ENCODE measurements at places on chromosomes 13 and 19.

DNA sequence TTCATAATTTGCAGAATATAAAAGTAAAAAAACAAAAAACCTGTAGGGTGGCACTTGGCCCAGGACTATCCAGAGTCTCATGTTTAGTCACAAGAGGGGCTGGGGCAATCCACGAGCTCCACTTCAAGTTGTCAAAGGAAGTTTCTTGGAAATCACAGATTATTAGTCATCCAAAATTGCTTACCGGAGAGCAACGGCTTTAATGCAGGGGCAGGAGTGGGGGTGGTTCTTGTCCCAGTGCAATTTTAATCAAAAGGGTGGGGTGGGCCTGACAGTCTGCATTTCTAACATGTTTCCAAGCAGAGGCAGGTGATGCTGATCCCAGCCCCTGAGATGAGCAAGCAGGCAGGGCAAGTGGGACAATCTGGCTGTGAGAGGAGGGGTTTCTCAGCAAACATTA lies 233.9 kb downstream of the ABCC4 start:
- DNase-seq: no peak

GRCh38 chr13:42602906-42603305 lies 29.0 kb downstream of the TNFSF11 start:
- no peak for DNase-seq

DNA sequence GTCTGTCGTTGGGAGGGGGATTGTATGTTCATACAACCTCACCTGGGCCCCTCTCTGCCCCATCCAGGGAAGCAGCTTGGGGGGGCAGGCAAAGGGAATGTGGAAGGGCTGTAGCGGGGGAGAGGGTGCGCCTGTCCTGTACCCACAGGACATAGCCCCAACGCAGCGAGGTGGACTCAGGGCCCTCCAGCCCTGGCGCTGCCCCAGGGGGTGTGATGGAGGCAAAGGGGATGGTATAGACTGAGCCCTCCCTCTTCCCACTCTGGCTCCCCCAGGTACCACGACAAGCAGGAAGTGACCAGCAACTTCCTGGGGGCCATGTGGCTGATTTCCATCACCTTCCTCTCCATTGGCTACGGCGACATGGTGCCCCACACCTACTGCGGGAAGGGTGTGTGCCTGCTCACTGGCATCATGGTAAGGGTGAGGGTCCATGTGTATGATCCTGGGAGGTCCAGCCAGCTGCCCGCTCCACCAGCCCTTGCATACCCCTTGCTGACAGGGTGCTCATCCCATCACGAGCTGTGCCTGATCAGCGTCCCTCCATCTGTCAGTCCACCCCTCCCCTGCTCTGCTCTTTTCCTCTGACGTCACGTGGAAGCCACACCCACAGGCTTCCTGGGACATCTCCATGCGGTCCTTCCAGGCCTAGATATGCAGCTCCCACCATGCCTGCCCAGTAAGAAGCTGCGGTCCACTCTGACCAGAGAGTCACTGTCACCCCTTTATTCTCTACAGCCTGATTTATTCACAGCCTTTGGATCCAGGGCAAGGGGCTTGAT lies 18.3 kb downstream of the KCNN1 start:
- DNase-seq: no peak

DNA sequence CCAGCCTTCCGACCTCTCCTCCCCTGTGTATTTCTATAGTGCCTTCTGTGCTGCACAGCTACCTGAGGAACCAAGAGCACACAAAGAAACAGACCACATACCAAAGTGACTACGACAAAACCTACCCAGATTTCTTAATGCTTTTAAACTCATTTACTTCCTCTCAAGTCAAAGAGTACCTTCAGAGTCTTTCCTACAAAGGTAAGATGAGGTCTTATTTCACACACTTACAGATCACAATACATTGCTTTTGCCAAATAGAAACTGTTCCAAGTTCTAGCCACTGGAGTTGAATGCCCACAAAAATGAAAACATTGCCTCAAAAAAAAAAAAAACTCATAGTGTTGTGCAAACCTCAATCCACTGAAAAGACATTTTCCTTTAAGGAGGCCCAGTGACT lies 36.4 kb downstream of the TEX26 start:
- DNase-seq: no peak

GRCh38 chr13:52125547-52125946 lies 3.3 kb downstream of the NEK5 start:
- DNase-seq: no peak

- no peak for DNase-seq
Measured at GRCh38 chr13:33015241-33015668, 968 bp upstream of the KL start.

GRCh38 chr13:100552755-100553154 lies 35.8 kb downstream of the GGACT start:
- no peak for DNase-seq

DNA sequence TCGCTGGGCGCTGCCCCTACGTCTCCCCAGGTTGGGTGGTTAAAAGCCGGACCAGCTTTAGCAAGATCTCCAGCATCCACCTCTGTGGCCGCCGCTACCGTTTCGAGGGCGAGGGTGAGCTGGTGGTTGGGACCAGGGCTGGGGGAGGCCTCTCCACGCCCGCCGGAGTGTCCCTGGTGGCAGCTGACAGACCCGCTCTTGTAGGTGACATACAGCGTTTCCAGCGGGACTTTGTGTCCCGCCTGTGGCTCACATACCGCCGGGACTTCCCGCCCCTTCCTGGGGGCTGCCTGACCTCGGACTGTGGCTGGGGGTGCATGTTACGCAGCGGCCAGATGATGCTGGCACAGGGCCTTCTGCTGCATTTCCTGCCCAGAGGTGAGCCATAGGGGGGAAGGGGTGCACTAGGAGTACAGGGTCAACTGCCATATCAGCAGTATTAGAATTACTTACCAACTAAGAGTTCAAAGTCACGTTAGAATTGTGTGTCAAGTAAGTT lies 1.1 kb downstream of the ATG4D start:
- no peak for DNase-seq

- DNase-seq: no peak
Measured at GRCh38 chr13:98509271-98510155, 67.4 kb downstream of the STK24 start.

DNA sequence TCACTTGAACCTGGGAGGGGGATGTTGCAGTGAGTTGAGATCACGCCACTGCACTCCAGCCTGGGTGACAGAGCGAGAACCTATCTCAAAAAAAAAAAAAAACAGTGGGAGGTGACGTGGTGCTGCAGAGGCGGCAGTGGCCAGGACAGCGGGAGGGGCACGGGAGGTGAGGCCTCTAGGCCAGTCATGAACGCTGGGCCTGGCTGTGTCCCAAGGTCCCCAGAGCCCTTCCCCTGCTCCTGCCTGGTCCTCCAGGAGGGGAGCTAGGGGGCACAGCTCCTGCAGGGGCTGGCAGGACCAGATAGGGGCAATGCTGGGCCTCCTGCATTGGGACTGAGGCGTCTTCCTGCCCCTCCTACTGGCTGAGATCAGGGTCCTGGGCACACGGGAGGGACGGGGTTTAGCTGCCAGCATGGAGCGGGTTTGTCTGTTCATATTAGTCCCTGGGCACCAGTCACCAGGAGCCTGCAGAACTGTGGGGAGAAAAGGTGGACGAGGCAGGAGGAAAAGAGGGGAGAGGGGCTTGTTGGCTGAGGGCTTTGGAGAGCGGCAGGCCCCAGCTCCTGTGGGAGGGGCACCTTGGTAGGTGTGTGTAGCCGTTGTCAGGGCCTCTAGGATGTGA lies 4.5 kb downstream of the MAP2K7 start:
- no peak for DNase-seq

- DNase-seq: no peak
Measured at GRCh38 chr19:28610731-28611130, 602.2 kb downstream of the UQCRFS1 start.

DNA sequence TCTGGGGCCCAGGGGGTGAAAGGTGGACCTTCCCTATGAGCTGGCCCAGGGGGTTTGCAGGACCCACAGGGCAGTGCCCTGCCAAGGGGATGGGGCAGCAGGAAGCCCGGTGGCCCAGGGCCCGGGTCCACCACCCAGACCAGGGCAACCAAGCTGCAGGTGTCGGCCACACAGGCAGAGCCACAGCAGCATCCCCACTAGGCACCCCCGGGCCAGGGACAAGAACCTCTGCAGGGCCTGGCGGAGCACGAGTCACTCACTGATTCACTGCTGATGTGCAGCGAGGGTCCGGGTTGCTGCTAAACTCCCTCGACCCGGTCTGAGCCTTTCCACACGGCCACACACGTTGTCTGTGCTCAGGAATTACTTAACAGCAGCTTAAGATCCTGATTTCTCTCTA lies 8.8 kb downstream of the FZR1 start:
- no peak for DNase-seq

All from DND-41 (cell line).